ELF-1 (cell line): ENCODE measurements at places on chromosomes 7 and 10.
A peak's percentile ranks its signal among the peaks of the same experiment; 100 is the strongest.

- no peak for DNase-seq
These were observed 242.0 kb downstream of the AUTS2 start for GRCh38 chr7:69840248-69840647.

DNA sequence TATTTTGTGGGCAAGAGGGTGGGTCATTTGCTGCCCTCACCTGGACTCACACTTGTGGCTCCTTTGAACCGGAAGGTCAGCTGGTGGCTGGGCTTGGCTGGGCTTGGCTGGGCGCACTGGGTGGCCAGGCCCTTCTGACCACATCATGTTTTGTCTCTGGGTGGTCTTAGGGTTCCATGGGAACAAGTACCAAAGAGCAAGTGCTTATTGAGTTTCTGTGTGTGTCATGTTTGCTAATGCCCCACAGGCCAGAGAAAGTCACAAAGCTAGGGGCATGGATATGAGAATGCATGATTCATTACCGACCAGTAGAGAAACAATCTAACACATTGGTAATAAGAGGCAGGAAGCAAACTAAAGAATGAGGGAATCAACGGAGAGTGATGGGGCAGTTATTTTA, 33.6 kb upstream of the NRP1 start:
- DNase-seq: no peak

- DNase-seq: peak; percentile 66
These were observed 5.0 kb upstream of the PRKAR1B start for GRCh38 chr7:732094-732541.

GRCh38 chr10:4370376-4370775, 455.6 kb upstream of the AKR1E2 start:
- no peak for DNase-seq

GRCh38 chr7:1727812-1728570, 57.9 kb downstream of the ELFN1 start:
- DNase-seq: no peak

- no peak for DNase-seq
These were observed 164.3 kb downstream of the BMPER start for GRCh38 chr7:34069676-34070075.

- peak; percentile 43 for DNase-seq
These were observed 19.5 kb upstream of the CSTF2T start for GRCh38 chr10:51718804-51719291.

- peak; percentile 8 for DNase-seq
These were observed 56.5 kb upstream of the WIPF3 start for GRCh38 chr7:29749701-29750321.

DNA sequence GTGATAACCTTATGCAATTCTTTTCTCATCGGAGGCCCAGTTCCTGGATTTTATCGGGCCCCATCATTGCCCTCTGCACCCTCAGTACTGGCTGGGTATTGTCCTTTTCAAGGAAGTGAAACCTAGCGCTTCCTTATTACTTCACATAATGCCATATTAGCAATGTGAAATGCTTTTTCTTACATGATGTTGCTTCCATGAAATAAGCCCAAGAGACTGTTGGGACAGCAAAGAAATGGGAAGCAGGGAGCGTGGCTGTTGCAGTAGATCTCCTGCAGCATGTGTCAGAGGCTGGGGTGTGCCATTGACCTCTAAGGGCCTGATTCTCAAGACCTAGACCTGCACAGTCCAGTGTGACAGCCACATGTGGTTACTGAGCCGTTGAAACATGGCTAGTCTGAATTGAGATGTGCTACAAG, 8.1 kb downstream of the CHN2 start:
- DNase-seq: no peak

- no peak for DNase-seq
These were observed 17.7 kb upstream of the OPALIN start for GRCh38 chr10:96376483-96376882.

DNA sequence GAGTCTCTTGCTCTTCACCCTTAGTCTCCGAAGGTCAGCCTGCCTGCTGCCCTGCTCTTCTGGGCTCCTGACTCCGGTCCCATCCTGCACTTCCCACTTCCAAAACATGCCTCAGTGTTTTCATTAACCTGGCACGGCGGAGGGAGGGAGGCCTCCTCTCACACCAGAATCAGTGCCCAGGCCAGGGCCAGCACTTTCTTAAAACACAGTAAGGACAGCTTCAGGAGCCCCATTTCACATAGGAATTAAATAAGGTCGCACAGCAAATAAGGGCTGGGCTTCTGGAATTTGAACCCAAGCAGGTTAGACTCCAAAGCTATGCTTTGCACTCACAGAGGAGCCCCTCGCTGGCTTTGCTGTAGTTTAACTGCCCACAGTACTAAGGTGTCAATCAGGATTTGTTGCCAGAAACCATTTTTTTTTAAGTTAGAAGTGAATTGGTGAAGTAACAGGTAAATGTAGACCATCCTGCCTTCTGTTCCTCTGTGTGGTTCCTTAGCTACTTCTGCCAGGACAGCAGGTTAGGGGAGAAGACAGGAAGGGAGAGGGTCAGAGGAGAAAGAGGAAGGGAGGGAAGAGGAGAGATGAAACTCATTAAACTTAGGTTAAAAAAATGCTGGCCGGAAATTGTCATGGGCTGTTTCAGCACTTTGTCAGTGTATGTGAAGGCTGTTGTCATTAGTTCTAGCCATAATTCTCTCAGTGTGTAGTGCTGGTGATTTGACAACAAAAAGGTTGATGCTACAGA, 1.1 kb downstream of the RASSF4 start:
- no peak for DNase-seq

GRCh38 chr7:11281953-11282352, 308.3 kb downstream of the PHF14 start:
- DNase-seq: no peak

DNA sequence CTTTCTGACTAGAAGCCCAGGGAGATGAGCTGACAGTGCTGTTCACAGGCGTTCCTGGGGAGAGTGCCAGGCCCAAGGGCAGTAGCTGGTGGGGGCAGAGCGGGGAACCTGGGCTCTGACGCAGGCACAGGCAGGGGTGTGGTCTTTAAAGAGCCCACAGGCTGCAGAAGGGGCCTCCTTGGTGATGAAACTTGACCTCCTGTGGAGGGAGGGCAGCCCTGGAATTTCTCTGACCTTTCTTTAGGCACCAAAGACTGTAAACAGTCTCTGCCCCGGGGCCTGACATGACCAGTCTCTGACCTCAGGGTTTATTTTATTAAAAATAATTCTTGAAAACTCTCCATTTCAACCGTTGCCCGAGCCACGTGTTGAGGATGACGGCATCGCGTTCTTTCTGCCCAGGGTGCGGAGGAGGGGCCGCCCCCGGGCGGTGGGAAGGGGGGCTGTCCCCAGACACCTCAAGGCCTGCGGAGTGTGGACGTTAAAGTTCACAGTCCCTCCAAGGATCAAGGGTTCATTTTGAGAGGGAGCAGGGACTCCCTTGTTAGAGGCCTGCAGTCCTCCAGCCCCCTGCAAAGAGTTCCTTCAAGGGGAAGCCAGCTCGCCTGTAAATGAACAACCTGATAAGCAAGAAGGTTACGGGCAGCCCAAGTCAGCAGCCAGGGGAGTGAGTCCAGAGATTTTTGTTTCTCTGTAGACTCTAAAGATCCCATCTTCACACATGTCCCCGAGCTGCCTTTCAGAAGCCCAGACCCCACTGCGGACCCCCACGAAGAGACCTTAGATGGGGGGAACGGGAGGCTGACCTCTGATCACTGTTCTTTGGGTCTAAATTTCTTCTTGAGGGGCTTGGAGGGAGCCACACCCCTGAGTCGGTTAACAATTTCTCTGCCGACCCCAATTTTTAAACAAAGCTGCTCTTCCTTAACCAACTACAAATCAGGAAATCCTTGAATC, 128.9 kb downstream of the VIPR2 start:
- peak; percentile 74 for DNase-seq

- no peak for DNase-seq
These were observed 27.0 kb downstream of the CFAP46 start for GRCh38 chr10:132915411-132915810.

GRCh38 chr10:3264161-3264761, 91.7 kb upstream of the PITRM1 start:
- DNase-seq: peak; percentile 28

- DNase-seq: no peak
These were observed 95.1 kb downstream of the USP6NL start for GRCh38 chr10:11516431-11516746.

GRCh38 chr10:46222364-46222935, 64.3 kb upstream of the ANTXRL start:
- no peak for DNase-seq

DNA sequence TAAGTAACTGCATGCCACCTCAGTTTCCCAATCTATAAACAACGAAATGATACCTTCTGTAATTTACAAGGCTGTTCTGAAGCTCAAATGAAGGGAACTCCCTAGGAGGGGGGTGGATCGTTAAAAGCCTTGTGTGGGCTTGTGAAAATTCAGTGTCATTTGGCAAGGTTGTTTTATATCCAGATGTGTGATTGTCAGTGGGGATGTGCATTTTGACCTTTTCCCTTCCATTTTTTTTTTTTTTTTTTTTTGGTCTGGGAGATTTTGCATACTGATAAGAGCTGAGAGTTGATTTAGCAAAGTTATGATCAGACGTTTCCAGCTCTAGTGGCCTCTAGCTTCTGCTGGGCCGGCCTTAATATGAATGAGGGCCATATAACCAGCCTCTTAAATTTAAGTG, 22.8 kb downstream of the CREB5 start:
- DNase-seq: no peak

DNA sequence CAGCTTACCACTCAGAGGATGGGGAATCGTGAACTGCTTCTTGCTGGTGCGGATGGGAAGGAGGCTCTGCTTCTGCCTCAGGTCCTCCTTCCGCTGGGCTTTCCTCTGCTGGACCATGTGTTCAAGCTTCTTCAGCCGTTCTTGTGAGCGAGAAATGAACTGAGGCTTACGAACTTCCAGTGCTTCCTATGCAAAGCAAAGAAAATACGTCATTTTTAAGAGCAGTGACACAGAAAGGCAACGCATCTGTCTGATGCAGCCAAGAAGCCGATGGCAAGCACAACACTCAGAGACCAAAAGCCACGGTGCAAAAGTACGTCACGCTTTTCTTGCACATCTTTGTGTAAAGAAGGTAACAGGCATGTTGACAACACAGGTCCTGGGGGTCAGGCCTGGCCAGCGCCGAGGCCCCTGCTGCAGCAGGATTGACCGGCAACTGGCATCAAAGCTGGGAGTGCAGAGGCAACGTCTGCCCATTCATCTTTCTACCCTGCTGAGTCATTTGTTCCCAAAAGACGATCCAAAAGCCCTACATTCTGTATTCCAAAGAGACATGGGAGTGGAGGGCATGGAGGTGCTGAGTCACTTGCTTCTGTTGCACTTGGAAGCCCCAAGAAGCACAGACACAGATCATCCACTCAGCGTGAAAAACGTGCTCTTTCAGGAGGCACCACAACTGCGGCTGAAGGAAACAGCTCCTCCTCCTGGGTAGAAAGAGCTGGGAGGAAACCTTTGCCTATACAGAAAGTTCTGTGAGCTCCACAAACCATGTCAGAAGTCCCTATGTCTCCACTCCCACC, 71.0 kb upstream of the ADAM12 start:
- peak; percentile 10 for DNase-seq

DNA sequence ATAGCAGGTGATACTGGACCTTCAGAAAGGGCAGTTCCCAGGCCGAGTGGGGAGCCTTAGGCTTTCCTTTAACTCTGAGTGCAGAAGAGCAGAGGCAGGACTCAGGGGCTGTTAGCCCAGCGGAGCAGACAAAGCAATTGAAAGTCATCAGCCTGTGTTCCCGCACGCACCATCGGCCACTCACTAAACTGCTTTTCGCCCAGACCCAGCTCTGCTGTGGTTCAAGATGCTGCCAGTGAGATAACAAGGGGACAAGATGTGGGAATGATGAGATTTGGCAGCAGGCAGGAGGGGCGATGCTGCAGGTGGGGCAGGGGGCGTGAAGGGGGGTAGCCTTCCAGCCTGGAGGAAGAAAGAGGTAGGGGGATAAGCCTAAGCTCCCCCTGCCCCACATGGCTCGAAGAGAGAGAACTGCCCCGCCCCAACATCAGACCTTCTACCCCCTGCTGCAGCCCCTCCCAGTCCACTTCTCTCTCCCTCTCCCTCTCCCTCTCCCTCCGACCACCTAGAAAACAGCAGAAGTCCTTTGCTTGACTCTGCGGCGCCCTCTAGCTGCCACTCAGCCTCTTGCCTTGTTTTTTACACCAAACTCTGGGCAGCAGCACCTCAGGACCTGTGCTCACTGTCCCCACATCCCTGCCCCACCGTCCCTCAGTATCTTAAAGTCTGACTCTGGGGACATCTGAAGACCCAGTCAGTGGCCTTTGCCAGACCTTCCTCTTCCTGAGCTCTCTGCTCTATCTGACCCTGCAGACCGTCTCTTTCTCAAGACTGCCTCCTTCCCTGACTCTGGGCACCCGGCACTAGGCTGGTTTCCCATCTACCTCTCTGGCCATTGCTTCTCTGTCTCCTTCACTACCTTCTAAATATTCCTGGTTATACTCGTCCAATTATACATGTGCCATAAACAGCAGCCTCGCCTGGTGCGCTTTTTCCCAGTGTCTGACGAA, 110.5 kb downstream of the C10orf105 start:
- peak; percentile 91 for DNase-seq

DNA sequence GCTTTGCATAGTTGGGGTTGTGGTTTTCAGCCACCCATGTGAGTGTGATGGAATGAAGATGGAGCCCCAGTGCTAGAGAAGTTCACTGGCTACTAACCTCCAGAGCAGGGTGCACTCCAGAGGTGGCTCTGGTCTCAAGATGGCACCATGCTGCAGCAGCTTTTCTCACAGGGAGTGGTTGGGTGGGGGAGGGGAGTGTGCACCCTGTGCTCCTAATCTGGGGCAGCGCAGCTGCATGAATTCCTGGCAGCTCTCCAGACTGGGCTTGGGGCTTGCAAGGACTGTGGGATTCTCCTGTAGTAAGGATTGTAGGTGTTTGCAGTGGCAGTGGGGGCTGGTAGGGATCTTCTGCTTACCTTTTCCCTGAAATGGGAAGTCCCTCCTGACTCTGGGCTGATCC, 23.7 kb downstream of the PHTF2 start:
- DNase-seq: no peak

DNA sequence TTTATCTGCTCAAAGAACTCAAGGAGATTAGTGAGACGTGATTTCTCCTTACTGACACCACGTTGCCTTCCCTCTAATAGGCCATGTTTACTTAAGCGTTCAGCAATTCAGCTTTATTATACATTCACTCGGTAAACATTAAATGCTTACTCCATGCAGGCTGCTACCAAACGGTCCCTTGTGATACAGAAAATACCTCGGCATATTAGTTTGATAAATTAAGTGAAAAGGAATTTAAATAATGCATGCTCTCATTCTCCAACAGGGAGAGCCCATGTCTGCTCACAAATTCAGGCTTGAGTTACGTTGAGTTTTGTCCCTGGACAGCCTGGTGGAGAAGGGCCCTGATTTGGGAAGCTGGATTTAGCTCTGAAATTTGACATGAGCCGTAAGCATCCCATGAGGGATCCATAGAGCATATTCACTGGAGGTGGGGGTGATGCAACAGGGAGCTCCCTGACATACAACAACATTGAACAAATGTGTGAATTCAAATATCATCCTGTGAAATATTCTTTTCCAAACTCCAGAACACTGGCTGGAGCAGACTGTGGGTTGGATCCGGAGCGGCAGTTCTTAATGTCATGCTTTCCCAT, 86.3 kb downstream of the TBXAS1 start:
- DNase-seq: no peak

DNA sequence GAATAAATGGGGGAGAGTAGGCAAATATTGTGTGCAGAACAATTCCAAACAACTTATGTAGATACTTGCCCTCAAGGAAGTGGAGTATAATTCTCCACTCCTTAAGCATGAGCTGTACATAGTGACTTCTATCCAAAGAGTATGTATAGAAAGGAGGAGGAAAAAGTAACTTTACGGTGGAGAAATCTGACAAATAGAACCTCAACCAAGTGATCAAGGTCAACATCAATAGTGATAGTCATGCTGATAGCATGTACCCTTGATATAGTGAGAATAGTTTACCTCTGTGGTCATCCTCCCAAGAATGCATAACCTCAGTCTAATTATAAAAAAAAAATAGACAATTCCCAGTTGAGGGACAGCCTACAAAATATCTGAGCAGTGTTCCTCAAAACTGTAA, 89.1 kb upstream of the NANOS1 start:
- DNase-seq: no peak
